Left cardiac atrium (tissue), 4 donors: ENCODE measurements at places on chromosomes 6 and 20. TPM values are rescaled to one million over a fixed set of nuclear protein-coding genes. Genes with fewer than 3 reads are reported as not detected.

Gene GPSM3
- 15.8 TPM for total RNA-seq

Gene NRSN1
- total RNA-seq: not detected

Gene MYMX
- 2.4 TPM for total RNA-seq

Gene CALHM4
- not detected for total RNA-seq

Gene OTOR
- not detected for total RNA-seq

Gene SMPD2
- 5.7 TPM for total RNA-seq

Gene DPPA5
- not detected for total RNA-seq

Gene TREML1
- total RNA-seq: not detected

Gene HLA-F
- total RNA-seq: 41.8 TPM

Gene FOXQ1
- total RNA-seq: not detected

Gene TAF11
- 16.6 TPM for total RNA-seq

Gene EYS
- not detected for total RNA-seq

Gene FERMT1
- 1.1 TPM for total RNA-seq

Gene RIMS1
- total RNA-seq: 0.80 TPM

Gene CNR1
- total RNA-seq: 3.8 TPM

Gene DLK2
- total RNA-seq: not detected
